ENCODE measurements at places on chromosomes 4 and X.

GRCh38 chr4:18664171-18664570 is 642.6 kb upstream of the LCORL start:
- no peak for DNase-seq

DNA sequence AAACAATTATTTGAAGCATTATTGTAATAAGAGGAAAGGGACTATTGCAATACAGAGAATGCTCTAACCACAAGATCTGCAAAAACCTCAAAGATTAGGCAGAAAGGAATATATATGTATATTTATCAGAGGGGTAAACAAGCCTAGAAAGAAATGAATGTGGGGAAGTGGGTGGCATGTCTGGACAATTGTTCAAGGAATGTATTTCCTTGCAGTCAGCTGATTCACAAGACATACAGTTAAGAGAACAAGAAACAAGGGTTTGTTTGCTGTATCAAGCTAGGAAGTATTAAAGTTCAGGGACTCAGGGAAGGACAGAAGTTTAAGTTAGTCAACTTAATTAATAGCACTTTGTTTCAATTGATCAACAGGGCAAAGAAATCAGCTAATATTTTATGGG is 514.7 kb downstream of the CENPC start:
- DNase-seq = no peak

- DNase-seq = no peak
Measured at GRCh38 chrX:129957241-129958082, 25.0 kb upstream of the BCORL1 start.

DNA sequence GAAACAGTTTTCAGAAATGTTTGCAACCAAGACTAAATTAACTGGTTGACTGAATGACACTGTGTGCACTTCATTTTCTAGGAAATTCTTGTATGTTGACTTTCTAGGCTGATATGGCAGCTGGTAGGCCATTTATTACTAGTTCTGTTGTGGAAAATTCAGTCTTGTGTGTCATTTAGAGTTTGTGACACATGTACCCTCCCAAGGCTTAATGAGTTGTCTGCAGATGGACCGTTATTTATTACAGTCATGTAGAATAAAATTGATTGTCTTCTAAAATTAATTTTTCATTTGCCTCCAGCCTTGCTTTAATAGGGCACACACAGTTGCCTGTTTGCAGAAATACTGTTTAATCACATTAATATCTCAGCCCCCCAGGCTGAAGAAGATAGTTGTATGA is 30.7 kb downstream of the DACH2 start:
- DNase-seq = no peak

- DNase-seq = no peak
Measured at GRCh38 chrX:112786076-112786475, 54.6 kb downstream of the AMOT start.

DNA sequence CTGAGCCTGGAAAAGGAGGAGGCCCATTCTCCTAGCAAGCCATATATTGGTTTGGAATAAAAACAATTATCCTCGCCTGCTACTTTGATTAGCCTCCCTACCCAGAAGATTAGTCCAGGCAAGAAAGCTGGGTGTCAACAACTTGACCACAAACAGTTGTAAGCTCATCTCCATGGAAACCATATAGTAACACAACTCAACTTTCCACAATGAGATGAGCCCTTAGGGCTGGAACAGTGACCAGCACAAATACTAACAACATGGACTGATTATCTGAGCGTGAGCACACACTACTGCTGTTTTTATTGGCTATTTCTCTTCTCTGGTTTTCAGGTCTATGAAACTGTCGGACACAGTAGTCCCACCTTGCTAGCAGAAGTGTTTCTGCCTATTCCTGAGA is 80.8 kb downstream of the CC2D2A start:
- no peak for DNase-seq

- no peak for DNase-seq
Measured at GRCh38 chr4:189420572-189420971, 520.1 kb upstream of the FRG1 start.

DNA sequence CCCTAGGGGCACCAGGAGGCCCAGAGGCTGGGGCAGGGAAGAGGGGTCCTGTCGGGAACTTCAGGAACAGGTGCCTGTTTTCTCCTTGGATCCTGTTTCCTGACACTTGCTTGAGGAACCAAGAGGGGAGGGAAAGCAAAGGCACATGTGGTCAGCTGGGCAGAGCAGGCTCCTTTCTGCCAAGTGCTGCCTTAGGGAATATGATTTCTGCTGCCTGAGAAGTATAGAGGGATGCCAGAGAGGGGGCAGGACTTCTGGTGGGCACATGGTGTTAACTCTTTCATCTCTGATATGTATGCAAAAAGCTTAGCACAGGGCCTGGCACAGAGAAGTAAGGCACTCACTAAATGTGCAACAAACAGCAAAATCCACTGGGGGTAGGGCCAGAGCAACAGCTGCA is 51.2 kb upstream of the PJA1 start:
- no peak for DNase-seq

GRCh38 chrX:43969504-43970501 is 3.4 kb downstream of the NDP start:
- no peak for DNase-seq

DNA sequence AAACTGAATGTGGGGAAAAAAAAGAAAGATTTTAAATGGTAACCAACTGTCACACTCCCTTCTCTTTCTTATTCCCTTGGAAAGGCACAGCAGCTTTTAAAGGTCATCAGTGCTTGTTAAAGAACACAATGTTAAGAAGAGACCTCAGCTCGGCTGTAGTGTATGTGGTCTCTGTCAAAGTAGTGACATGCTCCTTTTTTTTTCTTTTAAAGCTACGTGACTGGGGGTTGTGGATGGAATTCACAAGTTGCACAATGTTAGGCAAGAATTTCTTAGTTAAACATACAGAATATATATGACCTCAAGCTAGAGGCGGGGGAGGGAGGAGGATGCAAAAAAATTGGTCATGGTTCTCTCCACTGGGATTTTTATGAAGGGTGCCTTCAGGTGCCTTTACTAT is 45.6 kb downstream of the OCRL start:
- DNase-seq = no peak

DNA sequence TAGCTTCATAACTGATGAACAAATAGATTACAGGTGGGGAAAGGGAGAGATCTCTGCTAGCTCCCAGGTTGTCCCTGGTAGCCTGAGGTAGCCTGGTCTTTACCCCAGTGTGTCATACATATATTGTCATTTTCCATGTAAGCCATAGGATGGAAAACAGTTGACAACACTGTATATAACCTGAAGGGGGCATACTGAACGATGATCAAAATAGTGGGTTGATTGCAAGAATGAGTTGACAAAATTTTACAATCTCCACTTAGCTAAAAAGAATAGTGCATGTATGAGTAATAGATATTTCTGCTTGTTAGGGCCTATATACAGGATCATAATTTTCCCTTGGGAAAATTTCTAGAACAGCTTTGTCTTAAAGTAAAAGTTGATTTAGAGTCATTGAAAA is 304.1 kb upstream of the HAND2 start:
- DNase-seq = no peak

DNA sequence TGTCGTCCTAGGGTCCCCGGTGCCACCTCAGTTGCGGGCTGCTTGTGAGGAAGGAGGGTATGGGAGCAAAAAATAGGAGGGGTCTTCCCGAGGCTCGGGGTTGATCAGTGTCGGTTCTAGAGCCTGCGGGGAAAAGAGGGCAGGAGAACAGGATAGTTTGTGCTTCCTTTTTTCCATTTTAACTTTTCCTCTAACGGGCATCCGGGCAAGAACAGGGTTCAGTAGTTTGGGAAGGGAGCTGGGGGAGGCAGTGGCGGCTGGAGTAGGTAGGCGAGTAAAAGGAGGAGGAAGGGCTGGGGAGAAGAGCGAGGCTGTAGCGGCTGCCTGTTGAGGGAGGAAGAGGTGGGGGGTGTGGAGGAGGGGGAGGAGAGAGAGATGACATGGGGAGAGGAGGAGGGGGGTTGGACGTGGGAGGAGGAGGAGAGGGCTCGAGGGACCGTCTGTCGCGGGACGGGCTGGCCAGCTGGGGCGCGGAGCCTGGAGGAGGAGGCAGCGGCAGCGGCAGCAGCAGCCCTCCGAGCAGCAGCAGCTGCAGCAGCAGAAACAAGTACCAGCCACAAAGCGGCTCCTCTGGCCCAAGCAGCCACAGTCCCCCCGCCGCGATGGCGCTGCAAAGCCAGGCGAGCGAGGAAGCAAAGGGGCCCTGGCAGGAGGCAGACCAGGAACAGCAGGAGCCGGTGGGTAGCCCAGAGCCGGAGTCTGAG is at the start of gene SLC16A2:
TSS of gene SLC16A2 (plus strand) at position 458 of the 704 bp plus-strand sequence. CDS start at position 603, 145 bp downstream.
- DNase-seq = peak; percentile 11

DNA sequence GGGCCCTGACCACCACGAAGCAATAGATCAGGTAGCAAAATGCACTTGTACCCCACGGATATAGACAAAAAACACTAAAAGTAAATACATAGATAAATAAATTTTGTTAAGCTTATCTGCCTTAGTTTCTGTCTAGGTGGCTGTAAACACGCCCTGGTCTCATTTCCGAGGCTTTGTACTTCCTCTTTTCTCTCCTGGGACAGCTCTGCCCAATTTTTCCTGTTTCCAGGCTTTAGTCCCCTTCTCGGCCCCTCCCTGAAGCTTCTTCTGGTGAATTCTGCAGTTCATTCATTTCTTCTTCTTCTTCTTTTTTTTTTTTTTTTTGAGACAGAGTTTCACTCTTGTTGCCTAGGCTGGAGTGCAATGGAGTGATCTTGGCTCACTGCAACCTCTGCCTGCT is 73.4 kb upstream of the STOX2 start:
- no peak for DNase-seq

- DNase-seq = no peak
Measured at GRCh38 chr4:182918044-182918607, 940 bp upstream of the DCTD start.

- DNase-seq = no peak
Measured at GRCh38 chr4:181536811-181537434, 706.3 kb upstream of the TENM3 start.

DNA sequence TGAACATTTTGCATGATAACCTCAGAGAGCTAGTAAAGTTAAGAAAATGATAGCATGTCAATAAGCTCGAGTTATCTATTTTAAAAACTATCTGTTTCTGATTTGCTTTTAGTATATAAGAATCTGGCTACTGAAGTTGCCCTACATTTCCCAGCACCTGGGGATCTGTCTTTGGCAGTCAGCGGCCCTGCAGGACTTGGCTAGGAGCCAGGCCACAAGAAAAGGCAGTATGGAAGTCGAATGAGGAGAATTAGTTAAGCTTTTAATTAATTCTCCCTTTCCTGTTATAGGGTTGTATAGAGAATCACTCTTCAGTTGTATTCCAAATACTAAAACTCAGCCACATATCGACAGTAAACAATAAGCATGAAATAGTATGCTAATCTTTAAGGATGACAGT is 22.7 kb downstream of the POU4F2 start:
- DNase-seq = no peak

- no peak for DNase-seq
Measured at GRCh38 chr4:64503945-64504675, 94.9 kb upstream of the TECRL start.

GRCh38 chr4:171785388-171785787 is 27.8 kb upstream of the GALNTL6 start:
- DNase-seq = no peak

DNA sequence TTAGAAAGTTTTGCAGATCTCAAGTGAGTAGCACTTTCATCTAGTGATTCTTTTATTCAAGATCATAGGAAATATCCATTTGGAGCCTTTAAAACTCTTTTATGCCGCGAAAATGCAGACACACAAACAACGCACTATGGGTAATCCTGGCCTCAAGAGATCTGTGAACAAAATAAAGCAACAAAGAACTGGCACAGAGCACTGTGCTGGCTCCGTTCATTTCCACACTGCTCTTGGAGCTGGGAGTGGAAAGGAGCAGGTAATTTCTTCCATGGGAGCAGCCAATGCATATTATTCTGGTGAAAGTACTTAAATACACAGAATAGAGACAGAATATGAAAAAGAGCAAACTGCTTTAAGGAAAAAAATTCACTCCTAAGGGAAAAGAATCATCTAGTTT is 172.7 kb upstream of the FRG1 start:
- no peak for DNase-seq

- no peak for DNase-seq
Measured at GRCh38 chr4:177119021-177119471, 190.6 kb upstream of the NEIL3 start.

GRCh38 chrX:27445438-27445837 is 17.7 kb downstream of the PPP4R3C start:
- DNase-seq = no peak

- DNase-seq = no peak
Measured at GRCh38 chrX:134684956-134685355, 26.7 kb upstream of the PLAC1 start.

- no peak for DNase-seq
Measured at GRCh38 chr4:6155996-6156750, 44.2 kb downstream of the JAKMIP1 start.

DNA sequence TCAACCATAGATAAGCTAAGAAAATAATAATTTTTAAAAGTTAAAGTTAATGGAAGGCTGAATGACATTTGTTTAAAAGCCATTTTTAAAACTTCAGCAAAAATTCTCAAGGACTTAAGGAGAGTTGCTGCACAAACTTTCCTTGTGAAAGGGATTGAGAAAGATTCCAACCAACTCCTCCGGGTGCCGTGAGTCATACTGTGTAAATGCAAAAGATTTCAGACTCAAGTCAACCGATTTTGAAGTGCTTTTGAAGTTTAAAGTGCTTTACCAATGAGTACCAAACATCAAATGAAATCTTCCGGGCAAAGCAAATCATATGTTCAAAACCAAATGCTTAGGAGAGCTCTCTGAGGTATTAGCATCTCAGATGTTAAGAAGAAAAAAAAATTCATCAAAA is 31.4 kb downstream of the VCX2 start:
- no peak for DNase-seq

DNA sequence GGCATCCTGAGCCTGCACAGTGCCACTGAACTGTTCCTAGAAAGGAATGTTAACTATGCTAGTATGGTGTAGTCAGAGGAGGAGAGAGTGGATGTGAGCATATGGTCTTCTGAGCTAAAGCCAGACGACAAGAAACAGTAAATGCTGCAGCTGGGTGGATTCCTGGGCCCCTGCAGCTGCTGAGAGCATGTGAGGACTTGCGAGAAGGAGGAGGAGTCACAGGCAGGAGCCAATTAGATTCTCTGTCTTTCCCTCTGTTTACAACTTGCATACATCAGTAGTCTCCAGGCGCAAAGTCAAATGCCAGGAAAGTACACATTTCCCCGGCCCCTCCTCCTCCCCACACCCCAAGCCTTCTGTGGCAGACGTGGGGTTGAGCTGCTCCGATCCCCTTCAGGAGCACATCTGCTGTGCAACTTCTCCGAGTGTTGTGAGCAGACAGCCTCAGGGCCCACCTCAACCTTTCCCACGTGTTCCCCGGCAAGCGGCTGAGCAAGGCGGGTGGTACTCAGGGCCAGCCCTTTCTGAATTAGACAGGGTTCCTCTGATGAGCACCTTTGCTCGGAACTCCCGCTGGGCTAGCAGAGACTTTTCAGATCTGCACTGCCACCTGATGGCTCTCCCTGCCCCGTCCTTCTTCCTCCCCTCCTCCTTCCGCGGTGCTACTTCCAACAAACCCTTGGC is 108.7 kb upstream of the ATP6AP2 start:
- DNase-seq = no peak

All from stimulated activated CD4-positive, alpha-beta T cell treated with anti-CD3 and anti-CD28 coated beads, Interleukin-2, amount 100 ng/mL, for 48 hours (primary cell).